ENCODE measurements at places on chromosomes 16 and 17.

DNA sequence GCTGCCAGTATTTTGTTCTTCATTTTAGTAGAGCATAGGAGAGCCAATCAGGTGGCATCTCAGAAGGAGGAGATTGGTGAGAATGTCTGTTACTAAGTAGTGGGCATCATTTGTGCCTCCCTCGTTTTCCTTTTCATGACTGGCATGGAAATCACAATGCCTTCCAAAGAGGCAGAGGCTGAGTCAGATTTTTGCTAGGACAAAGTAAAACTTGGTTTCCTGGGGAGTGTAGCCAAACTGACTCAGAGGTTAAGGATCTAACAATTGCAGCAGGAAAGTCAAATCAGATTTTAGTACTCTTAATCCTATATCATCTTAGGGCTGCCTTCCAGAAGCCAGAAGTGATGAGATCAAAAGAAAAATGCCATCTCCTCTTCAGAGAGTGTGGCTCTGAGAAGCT lies 138.7 kb downstream of the ANKFN1 start:
- no peak for DNase-seq

- no peak for DNase-seq
Measured at GRCh38 chr17:9976283-9977179, 71.5 kb upstream of the RCVRN start.

DNA sequence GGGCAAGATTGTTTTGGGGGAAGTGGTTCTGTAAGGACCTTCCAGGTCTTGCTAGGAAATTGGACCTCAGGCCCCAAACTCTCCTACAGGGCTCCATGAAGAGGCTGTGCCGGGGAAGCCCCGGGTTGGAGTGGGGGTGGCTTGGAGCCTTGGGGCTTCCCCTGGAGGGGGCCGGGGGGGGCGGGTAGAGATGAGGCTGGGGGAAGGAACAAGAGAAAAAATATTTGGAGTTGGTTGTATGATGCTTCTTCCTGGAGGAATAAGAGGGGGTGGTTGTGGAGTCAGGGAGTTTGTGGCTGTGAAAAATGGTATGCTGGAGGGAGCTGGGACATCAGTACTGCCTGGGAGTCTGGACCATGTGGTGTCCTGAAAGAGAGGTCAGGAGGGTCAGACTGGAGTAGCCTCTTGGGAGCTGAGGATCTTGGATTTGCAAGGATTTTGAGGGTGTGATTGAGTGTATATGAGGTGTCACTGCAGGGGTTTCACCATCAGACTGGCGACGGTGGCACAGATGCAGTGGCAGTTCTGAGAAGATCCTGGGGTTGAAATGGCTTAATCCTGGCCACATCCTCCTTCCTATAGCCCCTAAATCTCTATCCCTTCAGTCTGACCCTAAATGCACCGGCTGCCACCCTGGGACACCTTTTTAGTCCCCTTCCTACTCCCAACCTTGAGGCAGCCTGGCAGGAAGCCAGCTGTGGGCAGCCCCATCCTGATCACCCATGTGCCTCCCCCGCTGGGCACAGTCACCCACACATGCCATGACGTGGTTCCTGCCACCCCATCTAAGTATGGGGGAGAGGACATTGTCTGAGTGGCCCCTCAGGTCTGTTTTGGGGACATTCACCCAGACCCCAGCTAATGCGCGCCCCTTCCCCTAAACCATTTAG lies 10.9 kb downstream of the RARA start:
- no peak for DNase-seq

DNA sequence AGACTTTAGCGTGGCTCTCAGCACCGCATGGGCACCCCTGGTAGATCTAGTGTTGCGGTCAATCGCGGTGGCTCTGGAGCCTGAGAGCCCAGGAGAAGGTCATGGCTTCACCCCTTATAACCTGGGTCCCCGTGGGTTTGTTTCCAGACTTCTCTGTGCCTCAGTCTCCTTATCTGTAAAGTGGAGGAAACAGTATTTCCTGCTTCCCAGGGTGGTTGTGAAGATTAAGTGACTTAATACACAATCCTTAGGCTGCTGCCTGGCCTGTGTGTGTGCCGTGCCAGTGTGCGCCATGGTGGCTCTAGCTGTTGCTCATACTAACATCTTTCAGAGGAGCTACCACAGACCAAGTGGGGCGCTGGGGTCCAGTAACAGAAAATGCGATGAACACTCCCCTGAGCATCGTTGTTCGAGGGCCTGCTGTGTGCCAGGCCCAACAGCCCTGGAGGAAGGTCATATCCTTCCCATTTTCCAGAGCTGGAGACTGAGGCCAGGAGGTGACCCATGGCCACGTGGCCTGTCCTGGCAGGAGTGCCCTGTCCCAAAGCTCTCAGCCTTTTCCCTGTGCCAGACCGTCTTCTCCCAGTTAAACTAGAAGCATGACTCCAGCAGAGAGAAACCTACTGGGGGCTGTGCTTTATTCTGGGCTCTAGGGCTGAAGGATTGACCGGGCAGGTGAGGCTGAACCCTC lies 70.1 kb downstream of the CMIP start:
- DNase-seq, result no peak

DNA sequence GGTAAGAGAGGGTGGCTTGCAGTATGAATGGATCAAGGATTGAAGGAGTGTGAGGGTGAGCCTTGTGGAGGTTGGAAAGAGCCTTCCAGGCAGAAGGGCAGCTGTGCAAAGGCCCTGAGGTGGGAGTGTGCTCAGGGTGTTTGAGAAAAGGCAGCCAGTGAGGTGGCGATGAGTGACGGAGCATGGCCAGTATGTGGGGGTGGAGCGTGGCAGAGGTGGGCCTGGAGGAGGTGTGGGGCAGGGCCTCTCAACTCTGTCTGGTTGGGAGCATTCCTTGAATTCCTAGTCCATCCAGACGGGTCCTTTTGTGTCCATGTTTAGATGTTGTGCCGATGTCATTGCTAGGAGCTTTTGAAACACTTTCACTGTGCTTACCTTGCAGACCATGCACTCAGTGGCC lies 51.3 kb downstream of the EPN2 start:
- no peak for DNase-seq

DNA sequence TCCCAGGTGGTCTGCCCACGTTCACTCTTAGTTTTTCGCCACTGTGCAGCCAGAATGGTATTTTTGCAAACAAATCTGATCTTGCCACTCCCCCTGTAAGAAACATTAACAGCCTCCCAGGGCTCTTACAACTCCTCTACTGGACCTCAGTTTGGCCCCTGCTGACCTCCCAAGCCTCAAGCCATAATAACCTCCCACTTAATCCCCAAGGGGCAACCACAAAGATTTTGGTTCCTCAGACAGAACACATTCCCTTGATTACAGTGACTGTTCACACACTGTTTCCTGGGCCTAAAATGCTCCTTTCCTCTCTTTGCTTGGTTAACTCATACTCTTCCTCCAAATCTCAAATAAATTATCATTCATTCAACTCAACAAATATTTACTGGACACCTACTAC lies 21.5 kb upstream of the CD300E start:
- DNase-seq, result no peak

DNA sequence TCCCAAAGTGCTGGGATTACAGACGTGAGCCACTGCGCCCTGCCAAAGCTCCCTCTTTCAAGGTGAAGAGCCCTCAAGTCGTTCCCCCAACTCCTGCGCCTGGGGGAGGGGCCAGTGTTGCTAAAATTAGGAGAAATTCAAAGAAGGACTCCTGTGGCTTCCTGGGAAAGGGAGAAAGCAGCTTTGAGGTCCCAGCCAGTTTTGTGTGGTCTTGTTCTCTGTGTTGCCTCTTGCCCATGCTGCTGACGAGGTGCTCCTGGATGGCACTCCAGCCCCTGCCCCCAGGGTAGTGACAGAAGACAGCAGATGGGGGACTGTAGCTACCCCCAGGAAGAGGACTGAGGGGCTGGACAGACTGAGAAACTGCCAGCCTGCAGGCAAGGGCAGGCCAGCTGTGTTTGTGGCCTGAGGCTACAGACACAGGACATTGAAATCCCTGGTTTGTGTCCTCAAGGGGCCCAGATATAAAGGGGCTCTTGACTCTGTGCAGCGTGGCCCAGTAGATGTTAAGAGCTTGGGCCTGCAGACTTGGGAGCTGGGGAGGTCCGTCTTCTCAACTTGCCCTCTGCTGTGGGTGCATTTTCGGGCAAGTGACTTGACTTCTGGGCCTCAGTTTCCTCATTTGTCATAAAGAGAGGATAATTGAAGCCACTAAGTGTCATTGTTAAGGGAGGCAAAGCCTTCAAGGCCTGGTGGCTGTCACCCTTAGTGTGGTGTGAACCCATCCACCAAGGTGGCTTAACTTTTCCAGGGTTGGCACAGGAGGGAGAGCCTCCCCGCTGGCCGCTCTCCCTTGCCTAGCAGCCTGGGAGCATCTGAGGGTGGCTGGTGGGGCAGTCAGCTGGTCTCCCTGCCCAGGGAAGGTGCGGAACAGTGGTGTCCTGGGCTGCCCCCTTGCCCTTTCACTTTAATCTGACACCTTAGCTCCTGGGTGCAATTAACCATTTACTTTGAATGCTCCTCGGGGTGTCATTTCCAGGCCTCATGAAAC lies 4.1 kb downstream of the UBALD2 start:
- DNase-seq, result no peak

DNA sequence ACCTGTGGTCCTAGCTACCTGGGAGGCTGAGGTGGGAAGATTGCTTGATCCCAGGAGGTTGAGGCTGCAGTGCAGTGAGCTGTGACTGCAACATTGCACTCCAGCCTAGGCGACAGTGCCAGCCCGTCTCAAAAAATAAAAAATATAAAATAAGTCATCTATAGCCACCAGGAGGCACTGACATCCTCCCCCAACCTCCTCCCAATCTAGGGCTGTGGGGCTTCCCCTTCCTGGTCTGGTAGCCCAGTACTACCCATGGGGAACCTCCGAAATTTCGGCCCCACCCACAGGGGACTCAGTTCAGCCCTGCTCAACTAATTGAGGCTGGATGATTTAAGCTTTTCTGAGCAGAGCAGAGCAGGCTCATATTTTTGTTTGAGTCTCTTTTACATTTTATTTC lies 3.2 kb downstream of the ZSCAN10 start:
- DNase-seq, result peak; percentile 48

GRCh38 chr17:28252436-28252835 lies 66.6 kb upstream of the TMEM97 start:
- no peak for DNase-seq

GRCh38 chr17:78862073-78863023 lies 21.7 kb upstream of the USP36 start:
- DNase-seq, result no peak

DNA sequence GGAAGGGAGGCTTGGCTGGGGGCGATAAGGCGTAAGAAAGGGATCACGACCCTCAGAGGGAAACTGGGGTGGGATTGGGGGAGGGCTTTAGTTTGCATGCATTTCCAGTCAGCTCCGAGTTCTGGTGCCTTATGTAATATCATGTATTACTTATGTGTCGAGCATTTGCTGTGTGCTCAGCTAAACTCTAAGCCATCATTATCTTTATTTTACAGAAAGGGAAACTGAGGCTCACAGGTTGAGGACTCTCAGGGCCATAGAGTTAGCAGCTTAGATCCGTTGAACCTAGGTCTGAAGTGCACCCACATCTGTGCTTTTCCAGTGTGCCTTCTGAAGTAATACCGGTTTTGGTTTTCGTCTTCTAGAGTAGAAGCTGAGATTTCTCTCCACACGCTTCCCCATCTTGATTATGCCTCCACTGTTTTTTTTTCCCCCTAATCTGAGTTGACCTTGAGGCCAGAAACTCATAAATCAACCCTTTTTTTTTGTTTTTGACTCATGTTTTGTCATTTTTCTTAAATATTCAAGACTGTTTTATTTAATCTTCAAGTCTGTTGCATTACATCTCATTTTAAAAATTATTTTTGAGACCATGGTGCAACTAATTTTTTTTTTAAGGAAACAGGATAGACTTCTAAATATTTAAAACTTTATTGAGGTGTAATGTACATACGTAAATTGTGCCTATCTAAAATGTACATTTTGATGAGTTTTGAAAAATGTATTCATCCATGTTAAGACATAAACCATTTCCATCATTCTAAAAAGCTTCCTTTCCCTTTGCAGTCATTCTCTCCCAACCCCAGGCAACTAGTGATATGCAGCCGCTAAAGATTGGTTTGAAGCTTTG lies 741 bp downstream of the CYB5B start:
- no peak for DNase-seq

- no peak for DNase-seq
Measured at GRCh38 chr17:55305321-55306087, 40.7 kb downstream of the HLF start.

- DNase-seq, result no peak
Measured at GRCh38 chr17:48609033-48609432, 1.8 kb downstream of the HOXB7 start.

DNA sequence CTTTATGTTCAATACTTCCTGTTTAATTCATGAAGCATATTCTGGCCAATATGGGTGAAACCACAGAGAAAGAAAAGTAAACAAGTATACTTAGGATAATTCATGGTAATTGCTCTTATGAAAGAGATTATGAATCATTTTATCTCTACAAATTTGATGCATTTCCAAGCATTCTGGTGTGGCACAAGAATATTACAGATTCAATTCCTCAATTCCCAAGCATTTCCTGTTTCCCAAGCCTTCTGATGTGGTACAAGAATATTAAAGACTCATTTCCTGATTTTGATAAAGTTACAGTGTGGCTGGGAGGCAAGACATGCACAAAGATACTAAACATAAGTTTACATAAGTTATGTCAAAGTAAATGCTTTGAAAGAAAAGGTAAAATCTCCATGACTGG lies 126.1 kb upstream of the NUDT7 start:
- no peak for DNase-seq

GRCh38 chr17:69060822-69061221 lies at the start of gene ABCA9:
Gene ABCA9 (minus strand): TSS chr17:69060927. CDS start chr17:69051126, 9,801 bp downstream.
- DNase-seq, result no peak

GRCh38 chr16:6031567-6031966 lies 934.0 kb upstream of the EEF2KMT start:
- DNase-seq, result no peak

DNA sequence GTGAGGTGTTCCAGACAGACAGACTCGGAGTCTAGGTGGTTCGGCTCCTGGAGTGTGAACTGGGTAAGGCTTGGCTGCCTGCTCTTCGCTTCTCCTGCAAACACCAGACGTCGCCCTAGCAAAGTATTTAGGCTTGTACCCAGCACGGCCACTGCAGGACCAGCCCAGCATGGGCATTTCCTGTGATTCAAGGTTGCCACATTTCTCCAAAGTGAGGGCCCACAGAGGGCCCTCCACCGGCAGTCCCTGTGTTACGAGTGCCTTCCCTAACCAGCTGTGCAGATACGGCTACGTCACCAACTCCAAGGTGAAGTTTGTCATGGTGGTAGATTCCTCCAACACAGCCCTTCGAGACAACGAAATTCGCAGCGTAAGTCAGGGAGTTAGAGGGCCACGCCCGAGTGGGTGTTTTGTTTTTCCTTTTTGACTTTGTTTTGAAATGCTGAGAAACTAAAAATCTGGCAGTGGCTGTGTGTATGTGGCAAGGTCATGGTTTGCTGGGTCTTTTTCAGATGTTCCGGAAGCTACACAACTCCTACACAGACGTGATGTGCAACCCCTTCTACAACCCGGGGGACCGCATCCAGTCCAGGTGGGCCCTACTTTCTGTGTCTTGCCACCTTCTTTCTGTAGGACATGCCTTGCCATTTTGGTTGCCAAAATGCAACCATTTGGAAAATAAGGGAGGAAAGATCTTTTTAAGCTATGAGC lies 2.6 kb downstream of the TRAPPC2L start:
- no peak for DNase-seq

- peak; percentile 99 for DNase-seq
Measured at GRCh38 chr17:49556223-49556943, 19.3 kb upstream of the NXPH3 start.

- DNase-seq, result peak; percentile 60
Measured at GRCh38 chr16:1125471-1125870, 27.4 kb upstream of the CACNA1H start.

- no peak for DNase-seq
Measured at GRCh38 chr16:49833085-49833484, 22.8 kb downstream of the ZNF423 start.

Measured in D341Med (cell line).